ENCODE measurements at places on chromosomes 1 and 21. TPM values are rescaled to one million over a fixed set of nuclear protein-coding genes. Genes with fewer than 3 reads are reported as not detected.

The VASH2 gene
- 2.9 TPM for total RNA-seq

The HSD3B2 gene
- not detected for total RNA-seq

The SLAMF9 gene
- total RNA-seq: not detected

The COL11A1 gene
- total RNA-seq: 0.38 TPM

The ARHGEF10L gene
- total RNA-seq: 29.5 TPM

The IVNS1ABP gene
- 73.8 TPM for total RNA-seq

The PTGER3 gene
- 1.4 TPM for total RNA-seq

The KRTAP11-1 gene
- not detected for total RNA-seq

The GJA4 gene
- total RNA-seq: not detected

The KCNK2 gene
- total RNA-seq: not detected

Measured in kidney epithelial cell (primary cell).